ENCODE measurements at places on chromosomes 1 and 21. TPM values are rescaled to one million over a fixed set of nuclear protein-coding genes. Genes with fewer than 3 reads are reported as not detected.

The KRTAP20-4 gene
- not detected for total RNA-seq

The MYOG gene
- total RNA-seq = not detected

The BGLAP gene
- not detected for total RNA-seq

DNA sequence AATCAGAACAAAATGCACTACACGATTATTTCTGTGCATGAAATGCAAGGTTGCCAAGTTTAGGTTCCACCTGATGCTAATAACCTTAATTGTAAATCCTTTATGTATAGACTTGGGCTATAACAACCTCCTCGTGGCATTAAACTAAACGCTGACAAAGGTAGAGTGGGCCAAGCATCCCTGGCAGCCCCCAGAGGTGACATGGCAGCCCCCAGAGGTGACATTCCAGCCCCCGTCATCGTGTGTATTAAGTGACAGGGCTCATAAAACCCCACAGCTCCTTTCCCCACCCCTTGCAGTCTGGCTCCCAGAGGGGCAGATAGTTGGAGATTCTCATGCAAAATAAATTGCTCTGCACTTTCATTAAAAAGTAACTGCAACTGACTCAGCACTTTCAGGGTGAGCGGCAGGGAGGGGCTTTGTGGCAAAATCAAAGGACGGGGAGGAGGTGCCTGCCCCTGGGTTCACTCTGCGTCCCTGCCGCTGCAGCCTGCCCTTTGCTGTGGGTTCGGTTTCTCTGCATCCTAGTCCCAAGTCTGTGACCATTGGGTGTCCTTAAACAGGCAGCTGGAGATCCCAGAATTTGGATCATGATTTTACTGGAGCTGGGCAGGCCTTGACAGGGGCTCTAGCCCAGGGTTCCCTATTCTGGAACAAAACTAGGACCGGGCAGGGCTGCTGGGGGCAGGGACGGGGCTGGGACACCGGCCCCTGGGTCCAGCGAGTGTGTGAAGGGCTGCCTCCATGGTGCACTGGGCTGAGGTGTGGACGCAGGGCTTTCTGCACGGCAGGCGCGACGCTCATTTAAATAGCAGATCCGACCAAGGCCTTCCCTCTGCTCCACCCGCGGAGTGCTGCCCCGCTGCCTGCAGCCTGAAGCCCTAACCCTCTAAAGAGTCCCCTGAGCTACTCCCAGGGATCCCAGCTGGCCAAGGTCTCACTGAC, 234.9 kb upstream of the VAMP3 start:
- peak; percentile 38 for DNase-seq

The PAPPA2 gene
- 1.3 TPM for total RNA-seq

- DNase-seq = no peak
Observed at GRCh38 chr1:91054780-91055481, 33.1 kb upstream of the ZNF644 start.

DNA sequence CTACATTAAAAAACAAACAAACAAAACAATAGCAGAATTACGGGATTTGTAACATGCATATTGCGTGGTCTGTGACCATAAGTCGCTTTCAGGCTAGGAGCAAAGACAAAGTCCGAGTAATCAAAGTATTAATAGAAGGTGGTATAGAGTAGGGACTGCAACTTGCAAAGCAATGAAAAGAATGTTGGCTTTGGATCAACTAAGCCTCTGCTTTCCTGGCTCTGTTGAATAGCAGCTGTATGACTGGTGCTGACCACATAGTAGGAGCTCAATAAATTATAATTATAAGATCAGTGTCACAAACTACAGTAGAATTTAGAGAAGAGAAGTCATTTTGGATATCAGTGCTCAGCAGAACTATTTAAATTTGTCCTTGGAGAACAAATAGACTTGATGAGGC, 586.4 kb downstream of the DPYD start:
- no peak for DNase-seq

The CD53 gene
- total RNA-seq = 27.3 TPM

- DNase-seq = no peak
Observed at GRCh38 chr1:44236490-44237272, 23.4 kb downstream of the DMAP1 start.
